Activated CD8-positive, alpha-beta memory T cell treated with anti-CD3 and anti-CD28 coated beads for 1 hour (primary cell): ENCODE measurements at places on chromosomes 5 and 9.

GRCh38 chr9:137366891-137367381 lies 56.0 kb downstream of the EXD3 start:
- no peak for DNase-seq

GRCh38 chr5:108749128-108749861 lies 1.6 kb downstream of the FER start:
- no peak for DNase-seq

- no peak for DNase-seq
These were observed 1567.2 kb upstream of the WWC1 start for GRCh38 chr5:166724284-166724683.

- no peak for DNase-seq
These were observed 41.5 kb downstream of the SAR1B start for GRCh38 chr5:134590992-134591659.

DNA sequence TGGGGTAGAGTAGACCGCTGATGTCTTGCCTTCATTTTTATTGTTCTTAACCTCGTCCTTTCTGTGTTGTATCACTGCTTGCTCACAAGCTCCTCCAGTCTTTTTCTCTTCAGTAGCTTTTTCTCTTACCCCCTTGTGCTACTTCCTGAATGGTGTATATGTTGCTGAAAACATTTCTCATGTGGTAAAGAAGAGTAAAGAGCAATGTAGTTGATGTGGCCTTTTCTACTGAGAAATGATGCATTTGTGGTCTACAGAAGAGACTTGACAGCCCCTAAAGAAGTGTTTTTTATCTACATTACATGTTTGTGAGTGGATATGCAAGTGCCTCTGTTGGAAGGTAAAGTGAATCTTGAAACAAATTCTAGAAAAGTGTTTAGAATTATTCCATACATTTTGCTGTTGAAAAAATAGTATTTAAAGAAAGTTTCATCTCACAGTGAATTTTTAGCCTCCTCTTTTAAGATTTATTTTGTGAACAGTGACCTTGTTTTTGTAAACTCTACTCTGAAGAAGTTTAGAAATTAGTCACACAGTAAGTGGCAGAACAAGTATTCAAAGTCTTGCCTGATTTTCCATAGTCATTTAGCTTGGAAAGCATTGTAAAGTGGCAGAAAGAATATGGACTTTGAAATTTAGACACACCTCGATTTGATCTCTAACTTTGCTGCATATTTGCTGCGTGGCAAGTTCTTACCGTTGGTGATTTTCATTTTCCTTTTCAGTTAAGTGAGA lies 17.4 kb downstream of the CDC42SE2 start:
- no peak for DNase-seq

DNA sequence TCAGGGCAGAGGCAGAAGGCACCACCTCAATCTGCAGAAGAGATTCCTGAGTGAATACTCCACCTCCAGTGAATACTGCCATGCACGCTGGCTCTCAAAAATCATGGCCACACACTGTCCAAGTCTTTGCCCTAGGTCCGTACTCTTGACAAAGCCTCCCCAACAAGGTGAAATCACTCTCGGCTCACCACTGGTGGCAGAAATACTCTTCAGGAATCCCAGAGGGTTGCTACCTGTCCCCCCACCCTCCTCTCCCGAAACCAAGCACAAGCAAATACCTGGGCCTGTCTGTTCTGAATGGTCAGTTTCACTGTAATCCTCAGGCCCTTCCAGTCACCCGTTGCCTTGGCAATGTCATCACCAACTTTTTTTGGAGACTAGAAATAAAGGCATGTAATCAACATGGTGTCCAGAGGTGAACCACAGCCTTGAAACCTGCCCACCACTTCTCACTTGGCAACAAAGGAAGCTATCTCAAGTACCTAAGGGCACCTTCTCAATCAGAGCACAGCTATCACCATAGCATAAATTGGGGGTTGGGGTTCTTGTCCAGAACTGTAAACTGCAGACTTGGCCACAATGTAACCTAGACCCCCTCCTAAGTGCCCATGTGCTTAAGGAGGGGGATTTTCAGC lies 1.8 kb downstream of the RPL12 start:
- no peak for DNase-seq

GRCh38 chr5:109164001-109164400 lies 245.8 kb downstream of the PJA2 start:
- DNase-seq = no peak

DNA sequence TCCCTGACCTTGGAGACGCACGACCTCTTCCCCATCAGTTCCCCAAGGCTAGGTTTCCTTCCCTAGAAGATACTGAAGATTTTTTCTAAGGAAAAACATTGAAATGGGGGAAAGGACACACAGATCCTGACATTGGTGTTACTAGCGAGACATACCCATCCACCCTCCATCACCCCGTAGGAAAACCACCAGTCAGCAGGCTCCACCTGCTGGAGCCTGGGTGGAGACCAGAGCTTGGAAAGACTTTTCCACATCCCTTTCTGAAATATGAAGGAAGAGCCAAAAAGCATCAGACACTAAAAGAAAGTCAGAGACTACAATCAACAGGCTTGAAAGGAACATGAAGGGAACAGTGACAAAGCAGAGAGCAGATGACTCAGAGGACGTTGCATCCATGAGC lies 638.0 kb downstream of the IRX1 start:
- no peak for DNase-seq

- no peak for DNase-seq
These were observed 65.8 kb downstream of the DOCK2 start for GRCh38 chr5:169702693-169703481.

- DNase-seq = no peak
These were observed 99.1 kb upstream of the PRRC1 start for GRCh38 chr5:127418367-127418766.

DNA sequence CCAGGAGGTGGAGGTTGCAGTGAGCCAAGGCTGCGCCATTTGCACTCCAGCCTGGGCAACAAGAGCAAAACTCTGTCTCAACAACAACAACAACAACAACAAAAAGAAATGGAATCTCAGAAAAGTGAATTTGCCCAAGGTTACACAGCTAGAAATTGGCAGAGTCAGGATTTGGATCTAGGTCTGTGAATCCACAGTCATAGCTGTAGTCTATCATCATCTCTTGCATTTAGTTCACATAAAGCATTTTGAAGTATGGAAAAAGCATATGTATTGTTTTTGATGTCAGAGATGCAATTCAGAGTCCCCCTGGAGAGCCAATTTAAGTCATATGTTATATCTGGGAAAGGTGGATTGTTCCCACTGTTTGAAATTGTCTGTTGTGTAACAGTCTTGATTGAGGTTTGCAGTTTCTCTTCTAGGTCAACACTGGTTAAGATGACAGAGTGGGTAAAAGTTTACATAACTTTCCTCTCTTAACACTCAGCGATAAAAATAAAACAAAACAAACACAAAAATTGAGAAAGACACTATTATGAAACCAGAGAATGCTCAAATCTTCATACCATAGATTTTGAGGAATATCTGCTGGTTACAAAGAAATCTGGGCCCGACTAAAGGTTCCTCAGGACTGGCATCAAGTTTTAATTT lies 21.5 kb upstream of the GPR21 start:
- no peak for DNase-seq

DNA sequence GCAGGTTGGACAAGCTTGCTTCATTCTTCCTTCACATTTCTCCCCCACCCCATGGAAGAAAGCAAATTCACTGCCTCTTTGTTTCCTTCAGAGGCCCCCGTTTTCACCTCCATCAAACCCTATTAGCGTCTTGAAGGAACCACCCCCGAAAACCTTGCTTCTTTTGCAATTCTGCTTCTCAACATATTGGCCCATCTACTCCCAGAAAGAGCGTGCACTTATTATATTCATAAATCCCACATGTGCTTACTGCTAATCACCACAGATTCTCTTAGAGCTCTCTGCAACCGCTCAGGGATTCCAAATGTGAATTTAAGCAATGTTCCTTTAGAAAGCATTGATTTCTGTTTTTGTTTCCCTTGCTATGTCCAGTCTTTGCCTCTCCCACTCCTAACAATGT lies 1.1 kb downstream of the F2RL2 start:
- no peak for DNase-seq

GRCh38 chr5:54601411-54602230 lies 84.1 kb downstream of the SNX18 start:
- no peak for DNase-seq
